Activated T-cell treated with anti-CD3 and anti-CD28 coated beads, Interleukin-2, amount 50 U/mL, for 72 hours (primary cell): ENCODE measurements at places on chromosomes 1 and 21. TPM values are rescaled to one million over a fixed set of nuclear protein-coding genes. Genes with fewer than 3 reads are reported as not detected.

DNA sequence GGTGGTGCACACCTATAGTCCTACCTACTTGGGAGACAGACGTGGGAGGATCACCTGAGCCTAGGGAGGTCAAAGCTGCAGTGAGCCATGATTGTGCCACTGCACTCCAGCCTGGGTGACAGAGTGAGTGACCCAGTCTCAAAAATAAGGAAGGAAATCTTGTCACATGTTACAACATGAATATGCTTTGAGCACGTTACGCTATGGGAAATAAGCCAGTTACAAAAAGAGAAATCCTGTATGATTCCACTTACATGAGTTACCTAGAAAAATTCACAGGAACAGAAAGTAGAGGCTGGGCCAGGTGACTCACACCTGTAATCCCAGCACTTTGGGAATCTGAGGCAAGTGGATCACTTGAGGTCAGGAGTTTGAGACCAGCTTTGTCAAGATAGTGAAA lies 6.7 kb upstream of the PADI6 start:
- DNase-seq: no peak

- no peak for DNase-seq
Observed at GRCh38 chr1:53111073-53111556, 31.3 kb downstream of the SLC1A7 start.

GRCh38 chr1:69569576-69570328 lies 2.0 kb downstream of the LRRC7 start:
- no peak for DNase-seq

- DNase-seq: no peak
Observed at GRCh38 chr21:38820471-38821239, 14.9 kb downstream of the ETS2 start.

- DNase-seq: no peak
Observed at GRCh38 chr1:190484045-190484444, 6.4 kb upstream of the BRINP3 start.

DNA sequence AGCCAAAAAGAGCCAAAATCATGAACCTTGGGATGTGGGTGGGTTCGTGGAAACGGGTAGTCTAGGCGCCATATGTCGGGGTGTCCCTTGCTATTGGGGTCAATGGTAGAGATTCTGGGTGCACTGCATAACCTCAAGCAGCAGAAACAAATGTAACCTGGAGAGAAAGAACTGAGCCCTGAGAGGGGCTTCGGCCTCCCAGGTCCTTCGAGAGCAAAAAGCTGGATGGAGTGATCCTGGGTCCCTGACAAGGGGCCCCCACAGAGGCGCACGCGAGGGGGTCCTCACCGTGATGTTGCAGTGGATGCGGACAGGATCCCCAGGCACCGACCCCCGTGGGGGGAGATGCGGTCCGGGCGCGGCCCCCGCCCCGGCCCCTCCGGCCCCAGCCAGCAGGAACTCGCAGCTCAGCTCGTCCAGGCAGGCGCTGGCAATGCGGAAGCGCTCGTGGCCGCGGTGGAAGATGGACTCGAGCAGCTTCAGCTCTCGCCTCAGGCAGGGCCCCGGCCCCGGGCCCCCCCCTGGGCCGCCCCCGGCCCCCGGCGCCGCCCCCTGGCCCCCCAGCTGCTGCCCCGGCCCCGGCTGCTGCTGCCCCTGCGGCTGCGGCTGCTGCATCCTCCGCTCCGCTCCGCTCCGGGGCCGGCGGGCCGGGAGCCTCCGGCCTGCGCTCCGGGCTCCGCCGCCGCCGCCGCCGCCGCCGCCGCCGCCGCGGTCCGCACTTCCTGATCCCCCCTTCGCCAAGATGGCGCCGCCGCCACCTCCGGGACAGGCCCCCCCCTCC lies at the start of gene UBE2Q1:
Gene UBE2Q1, minus strand, starts transcription at position 724 of the 781 bp plus-strand sequence. Its CDS starts 109 bp downstream, at position 615.
- DNase-seq: peak; percentile 47

- DNase-seq: peak; percentile 59
Observed at GRCh38 chr1:8970870-8971337, 25.2 kb downstream of the CA6 start.

- no peak for DNase-seq
Observed at GRCh38 chr1:75733661-75734060, 9.2 kb downstream of the ACADM start.

DNA sequence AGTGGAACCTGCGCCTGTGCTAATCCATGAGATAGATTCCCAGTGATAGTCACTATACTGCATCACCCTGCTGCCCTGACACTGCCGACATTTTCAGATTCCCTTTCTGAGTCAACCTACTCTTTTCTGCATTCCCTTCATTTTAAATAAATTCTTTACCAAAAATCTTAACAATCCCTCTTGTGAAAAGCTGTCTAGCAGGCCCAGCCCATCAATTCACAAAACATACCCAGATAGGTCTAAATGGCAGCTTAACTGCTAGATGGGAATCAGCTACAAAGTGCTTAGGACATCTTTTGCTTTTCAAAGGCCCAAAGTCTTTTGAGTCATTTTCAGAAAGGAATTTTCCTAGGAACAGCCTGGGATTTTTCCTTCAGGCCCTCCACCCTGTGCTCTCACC lies 180.1 kb upstream of the PTBP2 start:
- DNase-seq: no peak

- no peak for DNase-seq
Observed at GRCh38 chr1:170518965-170519364, 13.0 kb upstream of the GORAB start.

- no peak for DNase-seq
Observed at GRCh38 chr1:184597650-184598357, 156.9 kb downstream of the EDEM3 start.

DNA sequence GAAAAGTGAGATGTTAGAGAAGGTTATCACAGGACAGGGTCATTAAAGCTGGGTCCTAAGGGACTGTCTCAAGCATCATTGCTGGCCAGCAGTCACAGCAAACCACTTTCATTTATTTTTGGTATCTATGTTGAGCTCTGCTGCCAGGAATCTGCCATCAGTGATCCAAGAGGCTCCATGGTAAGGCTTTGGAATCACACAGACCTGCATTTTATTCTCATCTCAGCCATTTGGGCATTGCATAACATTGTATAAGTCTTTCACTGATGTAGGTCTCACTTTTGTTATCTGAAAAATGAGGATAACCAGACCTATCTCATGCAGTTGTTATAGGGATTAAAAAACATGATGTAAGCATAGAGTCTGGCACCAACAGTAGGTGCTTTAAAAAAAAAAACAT lies 77.5 kb downstream of the OMA1 start:
- no peak for DNase-seq

DNA sequence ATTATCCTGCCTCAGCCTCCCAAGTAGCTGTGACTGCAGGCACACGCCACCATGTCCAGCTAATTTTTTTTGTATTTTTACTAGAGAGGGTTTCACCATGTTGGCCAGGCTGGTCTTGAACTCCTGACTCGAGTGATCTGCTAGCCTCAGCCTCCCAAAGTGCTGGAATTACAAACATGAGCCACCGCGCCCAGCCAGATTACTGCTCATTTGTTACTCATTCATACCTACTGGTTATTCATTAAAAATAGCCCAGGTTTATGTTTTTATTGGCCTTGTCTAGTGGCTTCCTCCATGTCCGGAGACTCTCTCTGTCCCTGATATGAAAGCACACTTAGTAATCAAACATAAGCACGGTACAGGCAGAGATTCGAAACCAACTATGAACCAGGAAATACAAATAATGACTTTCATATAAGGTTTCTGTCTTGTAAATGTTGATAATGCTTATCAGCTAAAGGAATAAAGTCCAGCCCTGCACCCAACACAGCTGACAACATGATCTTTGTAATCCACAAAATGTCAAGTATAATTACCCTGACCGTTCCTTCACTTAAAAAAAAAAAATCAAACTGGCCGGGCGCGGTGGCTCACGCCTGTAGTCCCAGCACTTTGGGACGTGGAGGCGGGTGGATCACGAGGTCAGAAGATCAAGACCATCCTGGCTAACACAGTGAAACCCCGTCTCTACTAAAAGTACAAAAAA lies 50.4 kb upstream of the CXADR start:
- DNase-seq: no peak

DNA sequence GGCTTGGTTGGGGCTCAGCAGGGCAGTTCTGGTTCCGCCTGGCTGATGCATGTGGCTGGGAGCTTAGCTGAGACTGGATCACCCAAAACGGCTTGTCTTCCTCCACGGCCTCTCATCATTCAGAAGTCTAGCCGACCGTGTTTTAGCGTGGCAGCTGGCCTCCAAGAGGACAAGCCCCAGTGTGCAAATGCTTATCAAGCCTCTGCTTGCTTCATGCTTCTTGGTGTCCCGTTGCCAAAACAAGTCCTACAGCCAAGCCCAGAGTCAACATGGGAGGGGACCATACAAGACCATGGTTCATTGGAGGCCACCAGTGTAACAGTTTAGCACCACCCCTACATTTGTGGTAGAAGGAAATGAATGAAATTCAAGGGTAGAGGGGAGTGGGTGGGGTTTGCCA lies 10.5 kb upstream of the KDF1 start:
- DNase-seq: no peak

GRCh38 chr21:45285266-45285931 lies 2.3 kb downstream of the POFUT2 start:
- no peak for DNase-seq

GRCh38 chr1:194117582-194117981 lies 931.2 kb upstream of the B3GALT2 start:
- no peak for DNase-seq

GRCh38 chr1:206954459-206955342 lies 8.4 kb upstream of the PIGR start:
- no peak for DNase-seq

DNA sequence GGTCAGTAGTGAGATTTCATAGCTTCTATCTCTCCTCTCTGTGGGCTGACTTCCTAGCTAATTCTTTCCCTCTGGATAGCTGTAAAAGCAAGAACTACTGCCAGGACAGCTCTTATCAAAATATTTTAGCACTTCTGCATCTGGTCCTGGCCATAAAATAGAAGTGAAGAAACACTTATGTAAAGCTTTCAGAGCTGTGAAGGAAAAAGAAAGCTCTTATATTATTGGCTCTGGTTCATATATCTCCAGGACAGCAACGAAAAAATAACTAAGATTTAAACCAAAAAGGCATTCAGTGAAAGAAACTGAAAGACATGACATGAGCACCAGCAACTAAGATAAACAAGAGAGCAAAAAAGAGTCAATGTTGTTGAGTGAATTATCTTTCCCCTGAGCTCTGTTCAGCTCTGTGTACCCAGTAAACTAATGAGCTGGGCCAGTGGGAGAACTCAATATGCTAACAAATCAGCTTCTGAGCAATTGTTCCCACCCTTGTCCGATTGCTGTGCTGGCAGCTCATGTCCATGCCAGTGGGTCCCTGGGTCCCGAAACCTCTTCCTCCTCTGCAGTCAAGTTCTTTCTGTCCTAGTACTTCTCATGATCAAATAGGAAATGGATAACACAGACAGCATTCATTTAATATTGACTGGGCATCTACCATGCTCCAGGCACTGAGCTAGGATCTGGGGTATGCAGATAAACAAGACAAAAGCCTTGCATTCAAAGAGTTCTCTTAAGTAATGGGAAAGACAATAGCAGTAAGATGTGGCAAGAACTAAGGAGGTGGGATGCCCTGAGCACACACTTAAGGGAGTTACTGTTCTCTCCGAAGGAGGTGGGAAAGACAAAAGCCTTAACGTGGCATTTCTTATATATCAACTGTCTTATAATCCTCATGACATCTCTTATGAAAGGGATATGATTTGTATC lies 45.3 kb upstream of the MAN1A2 start:
- DNase-seq: no peak

DNA sequence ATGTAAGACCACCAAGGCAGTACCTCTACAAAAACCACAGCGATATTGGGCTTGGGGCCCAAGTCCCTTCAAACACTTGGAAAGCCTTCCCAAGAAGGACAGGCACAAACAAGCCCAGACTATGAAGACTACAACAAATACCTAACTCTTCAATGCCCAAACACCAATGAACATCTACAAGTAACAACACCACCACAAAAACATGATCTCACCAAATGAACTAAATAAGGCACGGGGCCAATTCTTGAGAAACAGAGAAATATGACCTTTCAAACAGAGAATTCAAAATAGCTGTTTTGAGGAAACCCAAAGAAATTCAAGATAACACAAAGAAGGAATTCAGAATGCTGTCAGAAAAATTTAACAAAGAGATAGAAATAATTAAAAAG lies 86.8 kb downstream of the COL24A1 start:
- DNase-seq: no peak

GRCh38 chr1:206737729-206738201 lies 32.8 kb upstream of the IL19 start:
- DNase-seq: peak; percentile 55

DNA sequence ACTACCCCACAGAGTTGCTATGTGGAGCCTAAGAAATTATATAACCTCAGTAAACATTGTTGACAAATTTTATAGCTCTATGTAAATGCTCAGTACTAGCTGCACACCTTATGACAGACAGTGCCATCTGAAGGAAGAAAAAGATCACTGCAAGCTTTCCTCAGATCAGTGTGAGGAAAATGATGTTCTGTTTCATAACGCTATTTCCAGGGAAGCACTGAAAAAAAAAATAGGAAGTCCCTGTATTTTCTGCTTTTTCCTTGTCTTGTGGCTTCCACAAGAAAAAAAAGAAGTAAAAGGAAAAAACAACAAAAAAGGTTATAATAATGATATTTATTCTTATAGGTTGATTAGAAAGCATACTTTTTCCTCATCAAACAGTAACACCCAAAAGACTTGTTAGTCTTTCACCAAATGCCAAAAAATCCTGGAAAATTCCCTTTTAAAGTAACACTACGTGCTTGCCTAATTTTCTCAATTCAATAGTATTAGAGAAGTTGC lies 23.2 kb downstream of the LYST start:
- DNase-seq: no peak

DNA sequence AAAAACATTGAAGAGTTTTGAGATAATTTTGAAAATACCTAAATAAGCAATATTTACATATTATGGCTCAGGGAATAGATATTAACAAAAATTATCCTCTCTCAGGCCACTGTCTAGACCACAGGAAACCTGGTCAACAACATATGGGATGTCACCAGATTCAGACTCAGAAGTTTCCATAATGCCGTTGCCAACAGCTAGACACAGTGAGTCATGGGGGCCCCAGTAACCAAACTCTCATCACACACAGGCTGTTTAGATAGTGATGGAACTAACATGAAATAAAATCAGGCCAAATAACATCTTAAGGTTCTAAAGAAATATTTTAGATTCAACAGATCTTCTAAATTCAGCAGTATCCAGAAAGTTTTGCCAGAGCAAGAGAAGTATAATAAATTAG lies 681.7 kb upstream of the ADAMTS5 start:
- DNase-seq: no peak

DNA sequence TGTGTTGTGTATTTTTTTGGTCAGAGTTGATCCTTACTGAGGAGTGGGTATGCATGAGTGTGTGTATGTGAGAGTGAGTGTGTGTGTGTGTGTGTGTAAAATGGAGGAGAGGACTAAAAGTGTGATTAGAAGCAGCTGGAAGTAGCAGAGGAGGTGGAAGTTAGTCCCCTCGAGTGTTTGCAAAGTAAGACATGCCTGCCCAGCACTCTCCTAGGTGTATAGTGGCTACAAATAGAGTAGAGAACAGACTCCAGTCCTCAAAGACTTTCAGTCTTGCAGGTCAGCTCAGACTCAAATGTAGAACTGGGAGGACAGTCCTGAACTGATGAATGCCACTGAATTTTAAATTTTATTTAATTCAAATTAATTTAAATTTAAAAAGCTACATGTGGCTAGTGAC lies 28.5 kb downstream of the SLAMF1 start:
- DNase-seq: no peak

The KRTAP7-1 gene
- not detected for total RNA-seq

The RSPO1 gene
- not detected for total RNA-seq

The CD1B gene
- not detected for total RNA-seq

The CBR3 gene
- 19.2 TPM for total RNA-seq

The PARP1 gene
- 161 TPM for total RNA-seq

The SPRR2A gene
- not detected for total RNA-seq

The TMPRSS3 gene
- total RNA-seq: 91.9 TPM

The CHIA gene
- total RNA-seq: not detected

The TAL1 gene
- 0.17 TPM for total RNA-seq

The ATP1A2 gene
- total RNA-seq: not detected

The MXRA8 gene
- total RNA-seq: 3.0 TPM

The C1orf87 gene
- not detected for total RNA-seq
